Stimulated activated CD4-positive, alpha-beta T cell treated with anti-CD3 and anti-CD28 coated beads, TNF-alpha, amount 100 ng/mL, for 1 hour (primary cell): ENCODE measurements at places on chromosomes 1 and 21.

GRCh38 chr1:11072216-11072917, 12.5 kb upstream of the SRM start:
- DNase-seq: no peak

DNA sequence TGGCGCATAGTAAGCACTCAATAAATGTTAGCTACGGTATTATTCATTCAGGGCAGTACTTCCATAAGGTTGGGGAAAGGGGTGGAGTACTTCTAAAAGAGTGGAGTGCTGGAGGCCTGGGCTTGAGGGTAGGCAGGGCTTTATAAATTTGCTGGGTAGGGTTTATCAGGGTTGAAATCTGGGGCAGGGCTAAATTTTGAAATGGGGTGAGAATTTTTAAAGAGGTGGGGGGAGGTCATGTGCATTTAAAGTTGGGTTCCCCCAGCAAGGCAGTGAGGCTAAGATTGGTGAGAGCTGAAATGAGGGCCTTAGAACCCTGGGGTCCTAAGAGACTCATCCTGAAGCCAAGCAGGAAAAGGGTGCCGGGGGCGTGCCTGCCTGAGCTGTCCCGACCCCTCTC, 10.0 kb downstream of the CATSPER4 start:
- no peak for DNase-seq

- no peak for DNase-seq
Observed at GRCh38 chr1:171898941-171899340, 57.6 kb downstream of the DNM3 start.

DNA sequence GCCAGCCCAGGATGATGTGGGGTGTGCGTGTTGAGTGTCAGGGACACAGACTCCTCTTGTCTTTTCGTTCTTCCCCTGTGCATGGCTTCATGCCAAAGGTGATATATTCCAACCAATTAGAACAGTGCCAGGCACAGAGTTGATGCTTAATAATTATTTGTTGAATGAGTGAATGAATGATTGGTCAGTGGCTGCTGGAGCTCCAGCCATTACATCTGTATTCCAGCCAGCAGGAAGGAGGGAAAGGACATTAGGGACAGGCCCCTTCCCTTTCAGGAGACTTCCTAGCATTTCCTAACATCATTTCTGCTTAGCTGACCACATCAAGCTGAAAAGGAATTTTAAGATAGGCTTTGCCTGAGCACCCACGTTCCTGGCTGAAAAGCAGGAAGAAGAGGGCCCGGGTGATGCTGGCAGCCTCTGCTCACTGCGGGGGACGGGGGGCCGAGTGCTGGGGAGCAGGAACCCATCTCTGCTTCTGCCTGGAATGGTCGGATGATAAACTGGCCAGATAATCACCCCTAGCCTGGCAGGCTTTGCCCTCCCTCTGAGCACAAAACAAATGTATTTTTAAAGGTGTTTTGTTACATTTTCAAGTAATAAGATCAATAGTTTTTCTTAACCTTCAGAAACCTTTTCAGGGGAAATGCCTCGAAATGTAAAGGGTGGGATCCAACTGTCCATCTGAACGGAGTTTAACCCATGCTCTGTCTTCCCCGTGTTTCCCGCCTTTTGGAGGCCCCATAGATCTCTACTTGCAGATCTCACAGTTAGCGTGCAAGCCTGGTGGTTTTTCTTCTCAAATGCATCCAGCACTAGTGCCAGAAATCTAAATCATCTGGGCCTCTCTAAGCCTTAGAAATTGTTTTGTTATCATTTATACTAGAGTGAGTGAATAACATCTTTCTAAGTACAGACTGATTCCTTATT, 39.0 kb downstream of the SLC37A1 start:
- no peak for DNase-seq

DNA sequence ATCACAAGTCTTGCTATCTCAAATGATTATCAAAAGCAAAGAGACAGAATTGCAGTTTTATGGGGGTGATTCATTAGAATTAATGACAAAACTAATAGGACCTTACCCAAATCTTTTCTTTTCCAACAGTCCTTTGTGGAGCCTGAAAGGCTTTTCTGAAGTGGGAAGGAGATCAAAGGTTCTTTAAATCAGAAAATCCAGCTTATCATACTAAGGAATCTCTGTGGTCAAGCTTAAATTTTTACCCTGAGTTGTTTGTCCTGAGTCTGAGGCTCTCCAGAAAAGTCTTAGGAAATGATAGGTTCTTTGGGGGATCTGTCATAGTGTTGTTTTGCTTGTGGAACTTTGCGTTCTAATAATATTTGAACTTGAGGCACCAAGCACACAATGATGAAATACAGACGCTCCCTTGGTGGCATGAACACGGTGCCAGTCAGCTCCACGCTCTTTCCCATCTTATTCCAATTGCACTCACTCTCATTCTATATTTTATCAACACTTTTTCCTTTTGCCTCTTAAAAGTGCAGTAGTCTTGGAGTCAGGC, 38.0 kb upstream of the COL24A1 start:
- no peak for DNase-seq

DNA sequence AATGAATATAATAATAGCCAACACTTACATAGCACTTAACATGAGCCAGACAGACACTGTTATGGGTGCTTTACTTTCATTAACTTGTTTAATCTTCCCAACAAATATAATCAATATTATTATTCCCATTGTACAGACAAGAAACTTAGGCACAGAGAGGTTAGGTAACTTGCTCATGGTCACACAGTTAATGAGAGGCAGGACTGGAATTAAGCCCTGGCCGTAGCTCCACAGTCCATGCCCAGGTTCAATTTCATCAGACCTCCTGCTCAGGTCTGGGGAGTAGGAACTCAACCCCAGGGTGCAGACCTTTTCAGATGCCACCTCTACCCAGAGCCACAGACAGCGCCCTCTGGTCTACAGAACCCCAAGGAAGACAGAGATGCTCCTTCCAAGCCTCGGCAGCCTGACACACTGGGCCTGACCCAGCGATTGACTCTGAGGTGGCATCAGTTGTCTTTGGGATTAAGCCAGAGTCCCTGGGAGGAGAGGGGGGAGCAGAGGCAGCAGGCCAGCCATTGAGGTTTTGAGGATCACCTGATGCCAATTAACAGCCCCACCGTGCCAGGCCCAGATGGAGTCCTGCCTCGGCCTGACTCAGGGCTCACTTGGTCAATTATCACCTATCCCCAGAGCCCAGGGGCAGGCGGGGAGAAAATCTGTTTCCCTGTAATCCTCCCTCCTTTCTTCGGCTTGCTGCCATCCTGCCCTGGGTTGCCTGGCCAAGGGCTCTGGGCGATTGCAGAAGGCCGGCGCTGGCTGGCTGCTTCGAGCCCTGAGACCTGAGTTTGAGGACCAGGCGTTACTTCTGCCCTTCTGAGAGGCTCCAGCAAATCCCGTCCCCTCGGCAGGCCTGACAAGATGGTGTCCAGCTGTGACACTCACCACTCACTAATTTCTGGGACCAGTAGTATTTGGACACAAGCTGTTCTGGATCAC, 116.7 kb downstream of the LACTBL1 start:
- no peak for DNase-seq

DNA sequence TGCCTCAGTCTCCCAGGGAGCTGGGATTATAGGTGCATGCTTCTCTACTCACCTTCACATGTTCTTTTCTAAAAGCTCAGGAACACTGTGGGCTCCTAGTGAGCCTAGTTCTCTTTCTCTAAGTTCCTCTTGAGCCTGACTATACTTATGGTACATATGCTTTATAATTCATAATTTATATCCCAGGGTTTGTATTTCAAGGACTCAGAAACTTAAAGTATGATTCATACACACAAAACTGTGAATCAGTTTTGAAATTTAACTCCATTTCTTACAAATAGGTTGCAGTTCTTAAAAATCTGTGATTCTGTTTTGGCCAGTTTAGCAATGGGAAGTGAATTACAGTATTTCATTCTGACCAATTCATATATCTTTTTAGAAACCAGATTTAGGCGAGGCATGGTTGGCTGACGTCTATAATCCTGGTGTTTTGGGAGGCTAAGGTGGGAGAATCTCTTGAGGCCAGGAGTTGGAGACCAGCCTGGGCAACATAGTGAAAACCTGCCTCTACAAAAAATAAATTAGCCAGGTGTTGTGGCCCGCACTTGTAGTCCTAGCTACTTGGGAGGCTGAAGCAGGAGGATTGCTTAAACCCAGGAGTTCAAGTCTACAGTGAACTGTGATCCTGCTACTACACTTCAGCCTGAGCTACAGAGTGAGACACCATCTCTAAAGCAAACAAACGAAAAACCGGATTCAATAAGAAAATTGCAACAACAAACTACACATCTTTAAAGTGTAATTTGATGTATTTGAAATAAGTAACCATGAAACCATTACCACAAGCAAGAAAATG, 15.6 kb downstream of the RASAL2 start:
- DNase-seq: no peak

DNA sequence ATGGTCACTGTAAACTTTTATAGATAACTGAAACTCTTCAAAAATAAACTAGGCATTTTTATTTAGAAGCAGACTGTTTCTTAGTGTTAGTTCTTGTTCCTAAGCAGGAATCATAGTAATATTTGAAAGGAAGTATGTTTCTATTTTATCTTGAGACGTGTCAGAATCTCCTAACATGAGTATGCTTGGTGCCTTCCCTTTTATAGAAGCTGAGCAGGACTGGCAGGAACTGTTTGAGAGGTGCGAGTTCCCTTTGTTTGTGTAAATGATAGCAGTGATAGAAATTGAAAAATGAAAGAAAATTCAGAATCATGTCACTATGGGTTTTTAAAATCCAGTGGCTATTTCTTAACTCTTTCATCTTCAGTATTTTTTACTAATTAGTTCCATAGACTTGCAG, 56.9 kb downstream of the LRRC8D start:
- no peak for DNase-seq

GRCh38 chr1:90534663-90535295, 182.3 kb downstream of the BARHL2 start:
- DNase-seq: no peak

DNA sequence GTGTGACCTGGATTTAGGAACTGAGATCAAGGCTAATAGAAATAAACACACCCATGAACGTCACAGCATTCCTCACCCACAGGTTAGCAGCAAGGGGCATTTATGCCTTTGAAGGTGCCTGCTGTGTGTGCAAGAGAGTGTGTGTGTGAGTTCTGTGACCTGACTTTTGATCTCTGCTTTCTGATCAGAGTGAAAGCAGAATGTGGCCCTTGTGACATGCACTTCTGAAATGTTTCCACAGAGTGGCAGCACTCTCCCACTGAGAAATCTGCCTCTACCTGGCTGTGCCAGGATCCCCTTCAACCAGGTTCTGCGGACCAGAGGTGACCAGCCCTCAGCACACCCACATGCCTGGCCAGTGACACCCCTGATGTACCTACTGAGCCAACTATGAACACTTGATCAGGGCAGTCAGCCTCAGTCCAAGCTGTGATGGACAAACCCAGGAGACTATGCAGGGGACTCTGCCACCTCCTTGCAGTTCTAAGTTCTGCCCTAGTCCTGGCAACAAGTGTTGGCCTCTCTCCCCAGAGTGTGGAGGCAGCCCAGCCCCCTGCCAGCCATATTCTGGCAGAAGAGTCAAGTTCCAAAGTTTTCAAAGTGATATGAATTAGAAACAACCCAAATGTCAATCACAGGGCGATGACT, 41.0 kb downstream of the RXRG start:
- DNase-seq: no peak

DNA sequence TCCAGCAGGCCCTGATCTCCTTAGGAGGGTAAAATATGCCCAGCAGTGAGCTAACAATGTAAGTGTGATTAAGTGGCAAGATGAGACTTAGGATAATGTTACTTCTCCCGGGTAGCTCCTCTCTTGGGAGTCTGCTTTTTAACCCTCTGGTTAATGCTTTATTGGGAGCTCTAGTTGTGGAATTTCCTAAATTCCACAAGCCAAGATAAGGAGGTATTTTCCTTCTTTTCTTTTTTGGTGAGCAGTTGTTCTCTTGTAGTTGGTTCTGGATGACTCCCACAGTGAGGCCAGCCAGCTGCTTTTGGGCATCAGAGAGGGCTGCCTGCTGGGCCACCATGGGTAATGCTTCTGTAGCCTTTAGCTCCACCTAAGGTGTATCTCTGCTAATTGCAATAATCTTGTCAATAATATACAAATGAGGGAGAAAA, 19.3 kb downstream of the C1orf52 start:
- no peak for DNase-seq

- no peak for DNase-seq
Observed at GRCh38 chr1:82844911-82845827, 1044.4 kb downstream of the ADGRL2 start.

GRCh38 chr21:34728479-34728878, 59.7 kb downstream of the CLIC6 start:
- DNase-seq: no peak

- no peak for DNase-seq
Observed at GRCh38 chr1:211710566-211711314, 35.3 kb upstream of the NEK2 start.

DNA sequence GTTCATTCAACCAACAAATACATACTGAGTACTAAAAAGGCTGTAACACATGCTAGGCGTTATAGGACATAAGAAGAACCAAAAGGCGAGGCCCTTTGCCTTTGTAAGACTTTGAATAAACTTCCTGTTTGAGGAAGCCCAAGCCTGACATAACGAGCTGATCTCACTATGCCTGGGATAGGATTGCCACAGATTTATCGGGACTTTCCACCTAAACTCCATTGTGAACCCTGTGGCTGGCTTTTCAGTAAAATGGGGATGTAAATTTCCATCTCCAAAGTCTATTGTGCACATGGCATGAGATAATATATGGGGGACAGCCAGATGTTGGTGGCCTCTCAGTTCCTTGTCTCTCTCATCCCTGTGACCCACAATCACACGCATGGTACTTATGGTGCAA, 41.9 kb downstream of the LMO4 start:
- DNase-seq: no peak

GRCh38 chr1:220886470-220887201, 7.4 kb downstream of the HLX start:
- DNase-seq: no peak

- no peak for DNase-seq
Observed at GRCh38 chr1:17393230-17393629, 21.2 kb downstream of the PADI6 start.

- DNase-seq: no peak
Observed at GRCh38 chr1:211495584-211495983, 3.6 kb upstream of the RD3 start.

DNA sequence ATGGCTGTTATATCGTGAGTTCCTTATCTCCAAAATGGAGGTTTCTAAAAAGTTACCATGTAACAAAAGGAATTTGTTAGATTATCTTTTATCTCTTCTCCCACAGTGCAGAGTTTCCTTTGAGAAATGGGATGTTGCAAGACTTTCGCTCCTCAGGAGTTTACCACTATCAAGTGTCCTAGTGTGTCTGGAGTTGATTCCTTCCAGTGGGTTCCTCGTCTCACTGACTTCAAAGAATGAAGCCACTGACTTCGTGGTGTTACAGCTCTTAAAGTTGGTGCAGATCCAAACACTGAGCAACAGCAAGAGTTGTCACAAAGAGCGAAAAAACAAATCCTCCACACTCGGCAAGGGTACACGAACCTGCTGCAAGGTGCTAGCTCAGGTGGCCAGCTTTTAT, 37.0 kb downstream of the SPAG17 start:
- no peak for DNase-seq

GRCh38 chr1:67564193-67564592, 120.8 kb upstream of the GADD45A start:
- DNase-seq: no peak

GRCh38 chr1:234699795-234700665, 90.1 kb upstream of the IRF2BP2 start:
- DNase-seq: no peak

GRCh38 chr1:94636624-94637023, 95.1 kb upstream of the F3 start:
- no peak for DNase-seq

GRCh38 chr1:13228343-13228781, 2.4 kb upstream of the PRAMEF18 start:
- DNase-seq: no peak
